CD14-positive monocyte (primary cell): ENCODE measurements at places on chromosomes 5 and 9. TPM values are rescaled to one million over a fixed set of nuclear protein-coding genes. Genes with fewer than 3 reads are reported as not detected.

The SKIC3 gene
- 24.6 TPM for polyA plus RNA-seq

The SLCO4C1 gene
- 2.4 TPM for polyA plus RNA-seq

The ORM2 gene
- polyA plus RNA-seq: not detected

The ENTPD2 gene
- polyA plus RNA-seq: not detected

The GCNT4 gene
- not detected for polyA plus RNA-seq

The SV2C gene
- polyA plus RNA-seq: 0.01 TPM in 2 replicates

The TMEM252 gene
- not detected for polyA plus RNA-seq

The ENG gene
- 26.0 TPM for polyA plus RNA-seq

The KCNV2 gene
- not detected for polyA plus RNA-seq

The FAM114A2 gene
- polyA plus RNA-seq: 2.6 and 6.7 TPM in 2 replicates
